ENCODE measurements at places on chromosomes 5 and 9. TPM values are rescaled to one million over a fixed set of nuclear protein-coding genes. Genes with fewer than 3 reads are reported as not detected.
A peak's percentile ranks its signal among the peaks of the same experiment; 100 is the strongest.

Gene SOX30
- total RNA-seq = 0.89 TPM

GRCh38 chr5:118033686-118034338 lies 954.5 kb downstream of the DTWD2 start:
- DNase-seq = no peak

DNA sequence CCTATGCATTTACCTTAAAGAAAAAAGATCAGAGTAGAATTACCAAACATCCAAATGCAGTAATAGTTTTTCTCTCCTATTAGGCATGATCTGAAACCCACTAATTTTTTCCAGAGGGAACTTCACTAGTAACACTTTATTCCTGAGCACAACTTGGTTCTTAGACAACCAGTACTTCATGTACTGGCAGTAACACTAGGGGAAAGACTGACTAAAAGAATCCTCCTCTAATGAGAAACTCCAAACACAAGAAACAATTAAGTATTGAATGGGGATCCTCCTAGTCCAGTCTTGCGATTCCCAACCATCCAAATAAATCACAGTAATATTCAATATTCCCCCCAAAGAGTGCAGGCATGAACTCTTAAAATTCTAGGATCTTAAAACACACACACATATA lies 48.9 kb downstream of the ZNF608 start:
- no peak for DNase-seq

DNA sequence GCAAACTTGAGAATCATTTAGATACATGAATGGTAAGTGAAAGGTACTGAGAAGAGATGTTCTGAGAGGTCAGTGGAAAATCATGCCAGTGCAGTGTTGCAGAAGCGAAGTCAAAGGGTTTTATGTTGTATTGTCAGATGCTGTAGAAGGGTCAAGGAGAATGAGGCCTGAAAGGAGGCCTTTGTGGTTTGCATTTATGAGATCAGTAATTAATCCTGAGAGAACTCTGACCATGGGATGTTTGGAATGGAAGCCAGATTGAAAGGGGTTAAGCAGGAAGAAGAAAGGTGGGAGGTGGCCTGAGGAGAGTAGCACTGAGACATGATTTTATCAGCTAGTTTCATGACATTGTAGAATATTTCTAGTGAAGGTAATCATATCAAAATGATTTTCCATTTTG lies 97.8 kb downstream of the ZSWIM6 start:
- DNase-seq = no peak

DNA sequence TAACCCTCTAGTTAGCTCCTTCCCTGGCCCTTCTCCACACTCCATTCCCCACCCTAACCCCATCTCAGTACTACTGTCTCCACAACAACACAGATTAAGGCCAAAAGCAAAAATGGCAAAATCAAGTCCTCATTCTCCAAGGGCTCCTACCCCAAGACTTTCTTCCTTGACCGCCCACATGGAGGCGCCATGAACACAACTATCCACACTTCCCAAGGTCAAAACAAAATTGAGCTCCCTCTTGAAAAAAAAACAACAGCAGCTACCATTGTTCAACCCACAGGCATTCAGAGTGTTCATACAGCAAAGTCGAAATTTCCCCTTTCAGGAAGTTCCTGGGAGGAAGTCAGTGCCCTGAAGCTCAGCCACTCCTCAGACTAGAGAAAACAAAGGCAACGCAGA lies 54.4 kb downstream of the GNAQ start:
- DNase-seq = peak; percentile 78

Gene ADRA1B
- total RNA-seq = 3.4 TPM

- DNase-seq = no peak
These were observed 158.5 kb downstream of the NTRK2 start for GRCh38 chr9:84828046-84828445.

Gene MARCOL
- not detected for total RNA-seq
